CD8-positive, alpha-beta memory T cell (primary cell): ENCODE measurements at places on chromosomes 7 and 10.

DNA sequence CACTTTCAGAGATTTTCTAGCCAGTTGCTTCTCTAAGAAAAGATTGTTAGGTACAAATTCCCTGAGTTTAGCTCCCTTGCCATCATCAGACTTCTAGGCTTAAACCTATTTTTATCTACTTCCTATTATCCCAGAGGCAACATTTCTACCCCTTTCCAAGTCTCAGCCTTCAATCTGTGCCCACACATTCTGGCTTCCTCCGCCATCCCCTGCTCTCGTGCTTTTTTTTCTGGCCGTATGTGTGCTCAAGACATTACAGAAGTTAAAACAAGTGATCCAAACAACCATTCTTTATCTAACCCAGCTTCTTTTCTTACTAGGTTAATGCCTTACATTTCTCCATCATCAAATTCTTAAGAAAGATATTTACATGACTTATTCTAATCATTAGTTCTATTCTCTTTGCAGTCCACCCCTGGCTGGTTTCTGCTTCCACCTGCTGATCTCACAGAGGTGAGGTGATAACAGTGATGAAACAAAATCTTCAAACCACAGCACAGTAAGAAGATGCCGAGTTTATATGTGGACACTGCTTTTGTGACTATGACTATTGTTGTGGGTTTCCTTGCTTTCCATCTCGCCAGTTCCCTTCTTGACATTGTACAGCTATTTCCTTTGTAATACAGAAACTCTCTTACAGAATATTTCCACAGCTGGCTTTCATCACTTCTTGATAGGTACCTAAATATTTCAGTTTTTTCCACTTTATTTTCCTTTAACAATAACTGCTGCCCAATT is 18.3 kb upstream of the CDK6 start:
- no peak for DNase-seq

- DNase-seq = no peak
Measured at GRCh38 chr7:86768967-86769760, 125.5 kb downstream of the GRM3 start.

DNA sequence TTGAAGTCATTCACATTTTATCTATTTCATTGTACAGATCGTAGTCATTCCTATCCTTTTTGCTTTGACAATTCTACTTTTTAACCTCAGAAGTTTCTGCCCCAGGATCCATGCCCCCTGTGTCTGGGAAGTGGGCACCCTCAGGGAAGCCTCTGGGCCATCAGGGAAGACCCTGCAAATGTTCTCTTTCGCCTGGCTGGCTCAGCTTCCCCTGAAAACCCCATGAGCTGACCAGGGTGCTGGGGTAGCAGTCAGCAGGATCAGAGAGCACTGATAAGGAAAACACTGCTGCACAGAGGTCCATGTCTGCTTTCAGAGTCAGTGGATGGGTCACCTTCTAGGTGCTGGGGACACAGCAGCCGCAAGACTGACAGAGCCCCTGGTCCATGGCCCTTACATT is 23.8 kb downstream of the CUZD1 start:
- DNase-seq = no peak

DNA sequence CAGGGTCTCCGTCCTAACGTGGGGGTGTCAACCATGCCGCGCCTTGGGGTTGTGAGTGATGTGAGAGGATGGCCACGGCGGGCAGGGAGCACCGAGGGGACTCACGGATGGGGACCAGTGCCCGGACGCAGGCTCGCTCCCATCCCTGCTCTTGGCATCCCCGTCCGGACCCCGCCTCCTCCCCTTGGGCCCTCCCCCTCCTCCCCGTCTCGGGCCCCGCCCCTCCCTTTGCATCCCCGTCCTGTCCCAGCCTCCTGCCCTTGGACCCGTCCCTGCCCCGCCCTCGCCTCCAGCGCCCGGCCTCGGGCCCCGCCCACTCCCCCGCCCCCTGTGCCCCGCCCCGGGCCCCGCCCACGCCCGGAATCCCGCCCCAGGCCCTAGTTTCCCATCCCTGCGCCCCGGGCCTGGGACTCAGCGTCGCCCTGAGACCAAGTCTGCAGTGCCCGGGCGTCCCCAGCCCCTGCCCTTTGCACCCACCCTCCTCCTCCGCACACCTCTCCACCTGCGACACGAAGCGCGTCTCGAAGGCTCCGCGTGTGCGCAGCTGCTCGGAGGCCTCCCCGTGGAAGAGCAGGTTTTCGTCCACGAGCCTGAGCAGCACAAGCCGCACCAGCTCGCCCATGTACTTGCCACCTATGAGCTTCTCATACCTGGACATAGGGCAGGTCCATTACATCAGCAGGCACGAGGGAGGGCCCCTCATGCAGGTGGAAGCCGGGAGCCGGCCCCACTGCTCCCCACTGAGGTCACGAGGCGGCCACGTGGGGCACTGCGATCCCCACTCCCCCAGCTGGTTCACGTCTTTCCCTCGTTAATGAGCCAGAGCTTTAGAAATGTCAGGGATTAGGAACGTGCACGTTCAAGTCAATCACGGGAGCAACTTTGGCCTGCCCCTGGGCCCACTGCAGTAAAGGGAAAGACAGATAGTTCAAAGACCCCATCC is 5.1 kb upstream of the MYL7 start:
- peak; percentile 72 for DNase-seq

- no peak for DNase-seq
Measured at GRCh38 chr10:132030898-132031463, 34.8 kb upstream of the JAKMIP3 start.

GRCh38 chr7:74452748-74453321 is 871 bp upstream of the GTF2IRD1 start:
- DNase-seq = no peak

- DNase-seq = no peak
Measured at GRCh38 chr10:26733750-26734568, 36.5 kb downstream of the PDSS1 start.

GRCh38 chr10:34348021-34348420 is 467.1 kb downstream of the PARD3 start:
- no peak for DNase-seq

DNA sequence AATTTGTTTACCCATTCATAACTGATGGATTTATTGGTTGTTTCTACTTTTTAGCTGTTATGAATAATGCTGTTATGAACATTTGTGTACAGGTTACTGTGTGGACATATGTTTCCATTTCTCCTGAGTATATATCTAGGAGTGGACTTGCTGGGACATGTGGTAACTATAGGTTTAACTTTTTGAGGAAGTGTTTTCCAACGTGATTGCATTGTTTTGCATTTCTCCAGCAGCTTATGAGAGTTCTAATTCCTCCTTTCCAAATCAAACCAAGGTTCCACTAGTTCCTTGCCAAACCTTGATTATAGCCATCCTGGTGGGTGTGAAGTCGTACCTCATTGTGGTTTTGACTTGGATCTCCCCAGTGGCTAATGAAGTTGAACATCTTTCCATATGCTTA is 2.6 kb upstream of the PRF1 start:
- DNase-seq = no peak
